ENCODE measurements at places on chromosomes 6 and 20.

GRCh38 chr6:108616973-108617372, 56.3 kb downstream of the FOXO3 start:
- DNase-seq: peak; percentile 52

DNA sequence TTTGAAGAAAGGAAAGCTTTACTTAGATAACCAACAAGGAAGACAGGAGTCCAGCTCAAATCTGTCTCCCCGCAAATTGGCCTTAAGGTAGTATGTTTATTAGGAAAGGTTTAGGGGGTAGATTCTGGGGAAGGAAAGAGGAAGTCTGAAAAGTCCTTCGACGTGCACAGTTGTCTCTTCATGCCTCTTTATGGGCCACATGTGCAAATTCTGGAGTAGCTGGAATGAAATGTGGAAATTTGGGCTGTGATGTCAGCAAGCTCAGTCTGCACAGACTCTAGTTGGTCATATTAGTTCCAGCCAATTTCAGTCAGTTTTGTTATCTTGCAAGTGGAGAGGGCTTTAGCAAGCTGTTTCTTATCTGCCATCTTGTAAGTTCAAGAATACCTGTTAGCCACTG, 50.1 kb downstream of the NUP153 start:
- DNase-seq: peak; percentile 32

DNA sequence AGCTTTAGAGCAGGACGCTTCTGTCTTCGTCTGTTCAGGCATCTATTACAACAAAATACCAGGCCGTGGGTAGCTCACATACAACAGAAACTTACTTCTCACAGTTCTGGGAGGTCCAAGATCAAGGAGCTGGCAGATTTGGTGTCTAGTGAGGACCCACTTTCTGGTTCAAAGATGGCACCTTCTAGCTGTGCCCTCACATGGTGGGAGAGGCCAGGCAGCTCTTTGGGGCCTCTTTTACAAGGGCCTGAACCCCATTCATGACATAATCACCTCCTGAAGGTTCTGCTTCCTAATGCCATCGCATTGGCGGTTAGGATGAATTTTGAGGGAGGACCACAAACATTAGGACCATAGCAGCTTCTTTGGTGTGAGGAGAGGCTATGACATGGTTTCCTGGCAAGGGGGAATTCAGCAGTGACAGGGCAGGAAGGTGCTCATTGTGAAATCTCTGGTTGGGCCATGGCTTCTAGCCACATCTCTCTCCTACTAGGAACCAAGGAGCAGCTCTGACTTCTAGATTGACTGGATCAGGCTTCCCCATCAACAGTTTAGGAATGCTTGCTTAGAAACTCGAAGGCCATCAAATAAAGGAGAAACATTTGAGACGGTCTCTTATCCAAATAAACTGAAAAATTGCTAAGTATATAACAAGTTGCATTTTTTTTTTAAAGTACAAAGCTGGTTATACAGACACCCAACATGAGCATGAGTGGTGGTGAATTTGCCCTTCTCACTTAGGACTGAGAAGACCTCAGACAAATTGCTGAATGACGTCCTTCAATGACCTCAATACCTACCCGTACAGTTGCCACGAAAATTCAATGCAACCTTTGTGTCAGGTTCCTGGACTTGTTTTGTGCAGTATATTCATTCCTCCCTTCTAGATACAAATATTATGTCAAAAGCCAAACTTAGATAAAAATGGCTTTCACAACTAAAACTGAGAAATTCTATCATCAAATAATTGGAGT, 140.7 kb downstream of the ZDHHC14 start:
- no peak for DNase-seq

GRCh38 chr6:5763871-5764270, 242.9 kb downstream of the NRN1 start:
- DNase-seq: no peak

GRCh38 chr6:162271922-162272321, 455.6 kb downstream of the PRKN start:
- DNase-seq: no peak

- no peak for DNase-seq
These were observed 122.2 kb downstream of the RFPL4B start for GRCh38 chr6:112469306-112469705.

GRCh38 chr6:165668951-165669350, 5.9 kb upstream of the PDE10A start:
- no peak for DNase-seq

DNA sequence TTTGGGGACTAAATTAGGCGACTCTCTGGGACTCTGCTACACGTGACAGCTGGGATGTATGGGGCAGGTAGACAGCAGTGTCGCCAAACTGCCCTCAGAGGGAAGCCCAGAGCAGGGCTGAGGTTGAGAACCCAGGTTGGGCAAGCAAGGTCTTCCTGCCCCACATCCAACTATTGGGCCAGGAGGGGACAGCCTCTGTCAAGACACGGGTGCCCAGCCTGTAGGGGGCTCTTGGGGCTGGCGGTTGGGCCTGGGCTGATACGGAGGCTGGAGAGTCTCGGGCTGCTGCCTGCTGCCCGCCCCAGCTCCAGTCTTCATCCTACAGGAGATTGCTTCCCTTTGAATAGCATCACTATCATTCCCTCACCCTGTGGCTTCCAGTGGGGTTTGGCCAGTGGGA, 33.3 kb downstream of the CPNE5 start:
- DNase-seq: no peak

GRCh38 chr6:128158496-128158895, 257.6 kb upstream of the THEMIS start:
- DNase-seq: no peak

DNA sequence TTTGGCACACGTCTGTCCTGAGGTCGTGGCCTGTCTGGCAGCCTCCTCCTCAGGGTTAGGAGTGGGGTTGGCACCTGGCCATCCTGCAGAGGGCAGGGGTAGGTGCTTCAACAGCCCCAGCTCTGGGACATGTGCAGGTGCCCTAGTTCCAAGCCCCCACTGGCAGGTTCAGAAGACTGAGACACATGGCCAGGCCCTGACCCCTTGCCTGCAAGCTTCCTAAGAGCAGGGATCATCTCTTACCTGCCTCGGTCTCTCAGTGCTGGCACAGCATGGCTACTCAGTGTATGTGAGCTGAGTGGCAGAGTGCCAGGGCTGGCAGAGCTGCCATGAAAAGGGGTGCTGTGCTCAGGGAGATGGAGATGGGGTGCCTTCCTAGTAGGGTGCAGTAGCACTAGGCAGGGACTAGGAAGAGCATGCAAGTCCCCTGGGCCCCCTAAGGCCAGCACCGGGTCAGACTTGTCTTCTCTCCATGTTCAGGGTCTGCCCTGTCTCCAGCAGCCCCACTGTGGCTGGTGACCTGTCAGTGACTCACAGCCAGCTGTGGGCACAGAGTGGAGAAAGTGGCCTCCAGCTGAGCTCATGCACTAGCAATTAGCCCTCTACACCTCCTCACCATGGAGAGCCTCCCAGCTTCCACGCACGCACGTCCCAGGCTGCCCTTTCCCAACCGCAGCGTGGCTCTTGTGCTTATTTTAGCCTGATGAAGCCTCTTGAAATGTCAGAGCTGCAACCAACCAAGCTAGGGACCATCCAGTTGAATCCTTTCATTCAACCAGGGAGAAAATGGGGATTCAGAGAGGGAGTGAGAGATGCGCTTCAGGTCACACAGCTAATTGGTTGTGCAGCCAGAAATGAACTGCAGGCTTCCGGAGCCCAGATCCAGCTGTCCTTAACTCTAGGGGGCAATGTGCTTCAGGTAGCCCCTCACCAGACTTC, 116.6 kb downstream of the MRPL14 start:
- DNase-seq: no peak

- peak; percentile 81 for DNase-seq
These were observed at the start of gene ACSS1 for GRCh38 chr20:25058051-25058846. TSS of gene ACSS1 (minus strand) at chr20:25058139. CDS start at chr20:25058102, 37 bp downstream.
